ENCODE measurements at places on chromosomes 7 and 10.

DNA sequence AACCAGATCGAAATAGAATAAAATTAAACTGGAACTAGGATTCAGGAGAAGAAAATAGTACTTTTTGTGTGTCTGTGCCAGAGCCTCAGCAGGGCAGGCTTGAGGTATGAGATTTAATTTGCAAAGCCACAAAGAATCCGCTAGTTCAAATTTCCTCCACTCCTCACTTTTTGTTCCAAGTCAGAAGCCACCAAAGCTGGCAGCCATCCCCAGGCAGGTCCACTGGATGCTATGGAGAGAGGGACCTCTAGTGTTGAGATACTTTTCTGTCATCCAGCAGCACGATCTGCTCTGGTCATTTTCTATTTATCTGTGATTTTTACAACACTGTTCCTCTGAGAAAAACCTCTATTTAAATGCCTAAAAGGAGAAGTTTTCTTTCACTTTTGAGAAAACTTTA, 147.9 kb upstream of the FRMD4A start:
- DNase-seq: no peak

- DNase-seq: no peak
Measured at GRCh38 chr10:3485057-3485686, 299.8 kb downstream of the KLF6 start.

GRCh38 chr10:77939561-77940001, 13.0 kb upstream of the DLG5 start:
- DNase-seq: no peak

DNA sequence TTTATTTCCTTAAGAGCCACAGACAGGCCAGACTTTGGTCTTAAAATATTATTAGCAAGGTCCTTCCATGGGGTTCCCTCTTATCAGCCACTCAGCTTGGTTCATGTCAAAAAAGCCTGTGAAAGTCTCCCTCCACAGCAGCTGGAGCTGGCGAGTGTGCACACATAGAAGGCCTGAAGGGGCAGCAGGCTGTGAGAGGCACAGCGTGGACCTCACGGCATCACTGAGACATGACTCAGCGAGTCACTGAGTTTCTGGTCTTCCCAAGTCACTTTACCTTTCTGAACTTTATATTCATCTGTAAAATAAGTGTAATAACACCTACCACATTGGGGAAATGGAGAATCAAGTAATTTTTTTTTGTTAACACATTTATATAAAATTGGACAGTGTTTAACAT, 8.7 kb downstream of the TAF3 start:
- no peak for DNase-seq

GRCh38 chr10:123854003-123854402, 37.6 kb downstream of the CPXM2 start:
- no peak for DNase-seq

GRCh38 chr7:156802214-156802613, 90.8 kb downstream of the LMBR1 start:
- no peak for DNase-seq

- DNase-seq: no peak
Measured at GRCh38 chr7:134155871-134156270, 28.7 kb downstream of the LRGUK start.

- peak; percentile 53 for DNase-seq
Measured at GRCh38 chr10:63521416-63522276, 445 bp downstream of the REEP3 start.

DNA sequence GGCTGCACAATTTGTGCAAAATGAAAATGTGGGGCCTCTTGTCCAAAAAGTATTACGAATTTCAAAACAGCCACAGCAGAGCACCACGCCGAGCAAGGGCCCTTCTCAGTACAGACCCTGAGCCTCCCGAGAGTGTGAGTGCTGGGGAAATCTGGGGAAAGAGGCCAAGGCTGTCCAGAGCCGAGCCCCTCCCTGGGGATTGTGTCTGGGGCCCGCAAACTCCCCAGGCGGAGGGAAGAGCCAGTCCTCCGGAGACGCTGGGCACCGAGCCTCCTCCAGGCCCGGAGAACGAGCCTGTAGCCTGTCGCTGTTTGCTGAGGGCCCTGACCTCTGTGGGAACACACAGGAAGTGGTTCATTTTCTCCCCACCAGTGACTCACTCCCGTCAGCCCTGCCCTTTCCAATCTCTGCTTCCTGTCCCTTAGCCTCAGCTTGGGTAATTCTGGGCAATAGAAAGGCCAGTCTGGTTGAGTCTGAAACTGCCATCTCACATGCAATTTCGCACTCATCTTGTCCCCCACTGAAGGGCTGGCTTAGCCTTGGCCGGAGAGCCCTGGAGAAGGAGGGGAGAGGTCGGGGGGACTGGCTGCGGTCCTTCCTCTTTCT, 19.5 kb upstream of the GNA12 start:
- peak; percentile 73 for DNase-seq

DNA sequence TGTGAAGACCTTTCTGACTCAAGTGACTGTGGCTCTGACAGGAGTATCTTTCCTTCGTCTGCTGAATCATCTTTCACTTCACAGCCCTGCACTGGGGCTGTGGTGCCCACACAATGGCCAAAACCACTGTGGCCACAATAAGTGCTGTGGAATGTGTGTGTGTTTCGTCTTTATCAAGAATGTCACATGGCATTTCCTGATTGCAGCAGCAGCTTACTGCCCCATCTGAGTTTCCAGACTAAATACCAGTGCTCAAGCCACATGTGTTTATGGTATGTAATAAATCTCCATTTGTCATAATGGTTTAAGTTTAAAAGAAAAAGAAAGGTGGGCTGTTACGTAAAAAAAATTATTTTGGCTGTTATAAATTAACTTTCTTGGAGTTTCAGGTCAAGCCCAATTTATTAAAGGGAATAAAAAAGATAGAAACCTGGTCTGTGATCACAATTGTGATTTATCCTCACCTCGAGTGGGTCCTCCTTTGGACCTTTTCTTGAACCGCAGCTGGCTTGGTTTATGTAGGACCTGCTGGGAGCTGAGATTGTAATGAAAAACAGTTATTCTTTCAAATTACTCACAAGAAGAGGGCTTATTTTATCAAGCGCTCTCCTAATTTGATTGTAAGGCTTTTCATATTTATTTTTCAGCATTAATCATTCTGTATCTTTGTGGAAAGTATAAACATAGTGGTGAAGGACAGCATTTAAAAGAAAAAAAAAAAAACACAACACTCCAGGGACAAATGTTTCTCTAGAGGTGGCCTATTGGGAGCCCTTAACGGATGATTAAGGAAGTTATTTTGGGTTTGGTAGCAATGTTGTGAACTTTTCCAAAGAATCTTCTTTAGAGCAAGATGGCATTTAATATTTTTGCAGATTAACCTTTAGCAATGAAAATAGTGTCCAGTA, 116.2 kb downstream of the LRMDA start:
- no peak for DNase-seq

GRCh38 chr7:37450035-37450434, 1.4 kb upstream of the ELMO1 start:
- DNase-seq: no peak

DNA sequence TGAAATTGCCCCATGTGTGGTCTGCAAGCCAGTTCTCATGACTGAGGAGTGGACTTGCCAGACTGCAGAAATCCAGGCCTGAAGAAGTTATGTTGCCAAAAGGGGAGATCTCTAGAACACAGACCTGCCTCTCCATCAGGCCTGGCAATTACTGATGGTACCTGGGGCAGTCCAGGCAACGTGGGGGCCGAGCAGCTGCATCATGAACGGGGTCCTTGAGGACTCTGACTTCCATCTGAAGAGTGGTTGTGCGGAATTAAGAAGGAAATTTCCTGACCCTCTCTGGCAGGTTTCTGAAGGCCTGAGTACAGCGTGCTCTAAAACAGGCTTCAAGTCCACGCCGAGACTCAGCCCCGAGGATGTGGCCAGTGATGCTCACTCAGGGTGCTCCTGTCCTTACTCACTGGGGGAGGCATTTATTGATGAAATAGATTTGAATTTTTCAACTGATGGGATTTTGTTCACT, 30.4 kb downstream of the RAMP3 start:
- no peak for DNase-seq

- no peak for DNase-seq
Measured at GRCh38 chr7:95026421-95027072, 119.2 kb downstream of the PPP1R9A start.

GRCh38 chr10:31321396-31321941, 2.5 kb downstream of the ZEB1 start:
- peak; percentile 3 for DNase-seq

All from stimulated activated CD4-positive, alpha-beta T cell treated with anti-CD3 and anti-CD28 coated beads, Interleukin-2, amount 100 ng/mL, for 24 hours (primary cell).